ENCODE measurements at places on chromosomes 1 and 21. TPM values are rescaled to one million over a fixed set of nuclear protein-coding genes. Genes with fewer than 3 reads are reported as not detected.

Gene ITGB2
- 8.0 TPM for total RNA-seq

Gene AUNIP
- 1.1 TPM for total RNA-seq

Gene FCER1G
- 6.9 TPM for total RNA-seq

Gene SPRR1A
- not detected for total RNA-seq

Gene KDF1
- total RNA-seq: not detected

Gene IGFN1
- 1.2 TPM for total RNA-seq

Gene BACE2
- total RNA-seq: 43.2 TPM

Gene CD101
- total RNA-seq: 3.5 TPM

Gene KRTAP19-3
- not detected for total RNA-seq

Gene RGS1
- total RNA-seq: 3.0 TPM

GRCh38 chr21:14550135-14550534 is 4.0 kb upstream of the SAMSN1 start:
- no peak for DNase-seq

DNA sequence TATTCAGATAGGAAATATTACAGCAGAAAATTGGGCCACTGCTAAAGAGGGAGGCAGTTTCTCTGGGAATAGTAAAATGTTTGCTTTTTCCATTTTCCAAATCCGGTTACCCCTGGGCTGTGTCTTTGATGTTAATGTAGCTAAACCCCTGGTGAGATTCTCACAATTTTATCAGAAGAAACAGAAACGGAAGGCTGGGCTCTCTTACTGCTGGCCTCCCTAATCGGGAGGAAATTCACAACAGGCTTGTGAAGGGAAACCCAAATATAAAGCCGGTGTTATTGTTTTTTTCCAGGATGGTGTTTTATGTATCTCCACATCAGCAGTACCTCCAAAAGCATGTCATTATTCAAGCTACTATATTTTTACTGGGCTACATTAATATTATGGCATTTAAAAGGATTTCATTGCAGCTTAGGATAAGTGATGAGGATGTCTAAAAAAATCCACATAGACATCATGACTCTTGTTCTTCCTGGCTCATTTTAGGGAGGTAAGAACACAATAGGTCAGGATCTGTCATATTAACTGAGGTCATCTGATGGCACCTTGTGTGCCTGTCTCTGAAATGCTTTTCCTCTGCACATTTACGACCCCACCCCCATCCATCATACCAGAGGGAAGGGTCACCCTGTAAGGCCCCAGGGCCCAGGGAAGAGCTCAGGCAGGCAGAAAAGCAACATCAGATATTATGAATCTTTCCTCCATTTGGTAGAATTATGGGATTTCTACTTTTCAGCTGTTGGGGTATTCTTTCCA is 158.7 kb downstream of the DSCAM start:
- no peak for DNase-seq

DNA sequence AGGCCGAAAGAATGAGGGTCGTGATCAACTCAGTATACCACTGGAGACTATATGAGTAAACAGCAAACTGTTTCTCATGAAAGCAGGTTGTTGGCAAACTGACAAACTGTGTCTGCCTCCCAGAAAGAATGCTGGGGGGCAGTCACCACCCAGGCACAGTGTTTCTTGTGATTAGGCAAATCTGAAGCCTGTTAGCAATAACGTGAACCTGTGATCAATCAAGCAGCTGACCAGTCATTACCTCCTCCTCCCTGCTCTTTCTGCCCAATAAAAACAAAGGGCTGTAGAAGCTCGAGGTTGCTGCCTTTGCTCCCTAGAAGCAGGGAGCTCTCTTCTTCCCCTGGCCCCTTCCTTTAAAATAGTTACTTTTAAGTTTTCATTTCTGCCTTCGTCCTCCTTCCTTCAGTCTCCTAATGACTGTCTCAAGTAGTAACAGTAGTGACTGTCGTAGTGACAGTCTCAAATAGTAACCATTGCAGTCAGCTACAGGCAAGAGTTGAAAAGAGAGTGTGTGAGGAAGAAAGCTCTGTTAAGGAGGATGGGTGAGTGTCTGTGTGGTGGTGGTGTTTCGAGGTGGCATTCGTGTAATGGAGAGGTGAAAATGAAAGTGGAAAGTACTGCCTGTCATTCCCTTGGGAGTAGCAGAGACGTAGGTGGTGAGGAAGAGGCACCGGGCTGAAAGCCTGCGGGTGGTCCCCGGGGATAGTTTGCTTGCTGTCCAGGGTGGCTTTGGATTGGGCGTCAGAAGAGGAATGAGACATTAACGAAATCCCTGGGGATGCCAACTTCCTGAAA is 14.5 kb downstream of the HHAT start:
- no peak for DNase-seq

- DNase-seq: peak; percentile 54
Measured at GRCh38 chr1:22500471-22500870, 48.8 kb downstream of the ZBTB40 start.

DNA sequence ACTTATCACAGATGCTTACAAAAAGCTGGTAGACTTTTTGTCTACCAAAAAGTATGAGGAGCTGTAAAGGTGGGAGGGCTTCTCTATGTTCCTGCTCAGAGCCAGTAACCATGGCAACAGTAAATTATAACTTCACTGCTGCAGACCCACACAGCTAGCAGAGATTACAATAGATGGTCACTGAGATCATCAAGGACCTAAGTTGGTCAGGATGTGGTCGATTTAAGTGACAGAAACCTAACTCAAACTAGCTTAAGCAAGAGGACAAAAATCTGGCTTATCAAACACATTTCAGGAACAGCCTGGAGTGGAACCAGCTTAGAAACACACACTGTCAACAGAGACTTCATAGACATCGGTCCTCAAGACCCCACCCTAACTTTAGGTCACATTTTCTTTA is 113.4 kb upstream of the ATP1A1 start:
- DNase-seq: no peak

- peak; percentile 91 for DNase-seq
Measured at GRCh38 chr1:41399145-41399795, 38.0 kb downstream of the FOXO6 start.

DNA sequence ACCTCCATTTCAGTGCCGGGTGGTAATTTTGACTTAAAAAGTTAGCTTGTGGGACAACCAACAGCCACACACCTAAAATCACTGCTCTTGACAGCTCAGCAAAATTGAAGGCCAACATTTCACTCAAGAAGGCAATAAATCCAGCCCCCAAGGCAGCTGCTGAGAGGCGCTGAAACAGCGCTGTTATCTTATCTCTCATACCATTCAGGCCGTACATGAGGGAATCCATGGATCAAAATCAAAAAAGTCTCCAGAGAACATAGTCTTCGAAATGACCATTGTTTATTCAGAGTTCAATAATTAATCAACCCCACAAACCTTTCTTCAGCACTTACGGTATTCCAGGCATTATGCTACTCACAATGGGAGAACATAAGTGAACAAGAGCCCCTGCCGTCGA is 38.5 kb downstream of the ZBTB18 start:
- no peak for DNase-seq

GRCh38 chr21:33712022-33712803 is 69.9 kb downstream of the ITSN1 start:
- DNase-seq: no peak

GRCh38 chr1:78071696-78072095 is 25.9 kb downstream of the GIPC2 start:
- no peak for DNase-seq

DNA sequence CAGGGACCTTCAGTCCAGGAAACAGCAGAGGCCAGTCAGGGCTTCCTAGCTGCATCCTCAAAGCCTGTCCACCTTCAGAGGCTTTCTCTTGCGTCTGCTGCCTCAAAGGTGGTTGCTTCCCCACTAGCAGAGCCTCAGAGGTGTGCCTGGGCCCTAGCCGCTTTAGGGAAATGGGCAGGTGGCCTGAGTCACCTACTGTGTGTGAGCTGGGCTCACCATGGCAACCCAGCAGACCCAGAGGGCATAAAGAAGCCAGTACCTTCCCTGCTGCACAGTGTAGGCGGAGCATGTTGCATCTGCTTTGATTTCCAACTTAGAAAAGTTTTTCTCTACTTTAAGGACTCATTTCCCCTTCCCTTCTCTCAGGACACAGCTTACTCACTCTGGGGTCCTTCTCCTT is 12.5 kb downstream of the SLC9A1 start:
- DNase-seq: no peak

GRCh38 chr1:14954210-14954609 is 199.3 kb upstream of the TMEM51 start:
- DNase-seq: no peak

DNA sequence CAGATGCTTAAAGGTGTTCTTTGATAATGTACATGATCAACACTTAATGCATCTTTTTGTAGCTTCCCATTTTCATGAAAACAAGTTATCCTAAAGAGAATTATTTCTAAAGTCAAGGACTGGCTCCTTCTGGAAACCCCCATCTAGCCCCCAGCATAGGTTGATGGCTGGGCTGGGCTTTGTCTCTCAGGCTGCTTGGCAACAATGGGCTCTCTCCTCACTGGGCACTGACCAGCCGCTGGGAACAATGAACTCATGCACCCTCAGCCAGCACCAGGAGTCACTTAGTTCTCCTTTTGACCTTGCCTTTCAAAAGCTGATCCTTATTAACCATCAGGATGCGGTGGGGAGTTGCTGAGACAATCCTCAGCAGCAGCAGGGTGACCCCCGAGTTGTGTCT is 293.0 kb upstream of the PLXNA2 start:
- no peak for DNase-seq

DNA sequence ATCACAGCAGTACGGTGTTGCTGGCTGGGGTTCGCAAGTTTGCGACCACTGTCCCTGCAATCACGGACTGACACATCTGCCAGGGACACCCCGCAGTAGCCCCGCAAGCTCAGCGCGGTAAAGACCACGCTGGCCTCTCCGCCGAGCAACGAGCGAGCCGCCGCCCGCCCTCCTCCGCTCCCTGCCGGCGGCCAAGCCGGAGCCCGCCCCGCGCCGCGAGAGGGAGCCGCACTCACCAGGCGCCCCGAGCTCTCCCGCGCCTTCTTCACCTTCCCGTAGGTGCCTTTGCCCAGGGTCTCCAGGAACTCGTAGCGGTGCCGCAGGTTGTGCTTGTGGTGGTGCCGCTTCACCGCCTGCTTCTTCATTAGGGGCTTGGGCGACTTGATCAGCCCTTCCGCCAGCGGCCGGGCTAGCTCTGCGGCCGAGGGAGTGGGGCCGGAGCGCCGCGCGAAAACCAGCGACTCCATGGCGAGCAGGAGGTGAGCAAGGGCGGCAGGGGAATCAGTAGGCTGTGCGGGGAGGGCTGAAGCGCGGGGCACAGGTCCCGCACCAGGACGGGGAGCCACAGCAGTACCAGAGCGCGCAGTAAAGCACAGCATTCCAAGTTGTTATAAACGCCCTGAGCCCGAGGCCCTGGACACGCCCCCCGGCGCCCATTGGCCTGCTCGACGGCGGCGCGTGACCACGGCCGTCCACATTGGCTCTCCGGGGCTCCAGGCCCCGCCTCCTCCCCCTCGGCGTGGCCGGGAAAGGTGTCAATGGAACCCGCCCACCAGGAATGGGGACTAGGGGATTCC is at the start of gene NUAK2:
TSS of gene NUAK2 (minus strand) at position 584 of the 797 bp plus-strand sequence. CDS start at position 467, 117 bp downstream.
- DNase-seq: peak; percentile 88

- DNase-seq: peak; percentile 86
Measured at GRCh38 chr1:8284127-8284526, 33.8 kb upstream of the SLC45A1 start.

DNA sequence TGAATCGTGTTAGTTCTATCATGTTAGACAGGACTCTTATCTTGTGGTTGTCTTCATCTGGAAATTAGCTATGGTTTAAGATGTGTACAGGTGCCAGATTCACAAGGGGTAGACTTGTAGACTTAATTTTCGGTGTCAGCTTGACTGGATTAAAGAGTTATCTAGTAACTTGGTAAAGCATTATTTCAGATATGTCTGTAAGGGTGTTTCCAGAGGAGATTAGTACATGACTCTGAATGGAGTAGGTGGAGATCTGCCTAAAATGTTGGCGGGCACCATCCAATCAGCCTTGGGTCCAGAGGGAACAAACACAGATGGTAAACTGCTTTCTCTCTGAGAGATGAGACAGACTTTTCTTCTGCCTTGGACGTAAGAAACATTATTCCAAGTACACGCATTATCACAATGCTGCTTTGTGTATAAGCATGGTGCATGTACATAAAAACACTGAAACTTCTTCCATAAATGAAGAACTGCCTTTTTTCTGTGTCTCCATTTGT is 434.6 kb downstream of the SMYD3 start:
- DNase-seq: peak; percentile 10

DNA sequence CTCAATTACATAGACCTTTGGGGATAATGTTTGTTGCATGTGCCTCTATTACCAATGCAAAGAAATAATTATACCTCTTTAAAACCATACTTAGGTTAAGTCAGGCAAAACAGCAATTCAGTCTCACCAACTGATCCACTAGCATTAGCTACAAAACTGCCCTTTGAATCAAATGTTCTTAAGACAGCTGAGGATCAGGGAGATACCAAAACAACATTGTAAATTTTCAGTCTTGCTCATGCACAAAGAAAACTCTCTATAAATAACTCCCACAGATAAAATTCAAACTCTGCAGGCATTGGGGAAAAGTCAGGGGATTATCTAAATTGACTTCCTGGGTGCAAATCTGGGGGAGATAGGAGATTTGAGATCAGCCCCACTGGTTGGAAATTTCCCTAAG is 100.9 kb upstream of the DPT start:
- DNase-seq: no peak

DNA sequence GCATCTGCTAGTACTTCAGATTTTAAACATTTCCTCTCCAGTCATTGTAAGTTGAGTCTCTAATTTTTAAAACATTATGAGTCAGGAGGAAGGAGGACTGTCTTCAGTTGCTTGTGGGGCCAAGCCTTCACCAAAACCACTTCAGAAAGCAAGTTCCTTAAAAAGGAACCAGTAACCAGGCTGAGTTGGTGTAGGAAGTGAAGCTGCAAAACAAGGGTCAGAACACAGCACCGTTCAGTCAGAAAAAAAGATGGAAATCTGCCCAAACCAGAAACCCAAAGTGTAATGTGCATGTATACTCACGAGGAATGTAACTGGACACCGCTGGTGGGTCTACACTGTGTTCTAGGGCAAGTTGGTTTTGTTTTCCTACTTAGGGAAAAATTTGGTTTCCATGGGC is 402.1 kb downstream of the SETD4 start:
- DNase-seq: peak; percentile 51

- DNase-seq: no peak
Measured at GRCh38 chr1:187844313-187844712, 1015.6 kb downstream of the PLA2G4A start.

DNA sequence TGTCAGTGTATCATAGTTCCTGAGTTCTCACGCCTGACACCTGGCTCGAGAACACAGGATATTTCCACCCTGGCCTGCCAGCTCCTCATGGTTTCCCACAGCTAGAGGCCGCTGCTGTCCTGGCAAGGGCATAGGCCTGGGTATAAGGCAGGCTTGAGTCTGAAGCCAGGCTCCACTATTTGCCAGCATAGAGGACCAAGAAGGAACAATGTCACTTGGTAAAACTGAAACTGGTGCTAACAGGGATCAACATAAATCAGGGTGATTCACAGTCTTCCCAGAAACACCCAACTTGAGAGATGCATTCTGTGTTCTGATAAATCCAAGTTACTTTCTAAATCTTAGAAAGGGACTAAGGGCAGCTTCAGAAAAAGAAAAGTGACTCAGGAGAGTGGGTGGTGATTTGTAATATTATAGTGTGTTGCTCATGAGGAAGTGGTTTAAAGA is 6.9 kb upstream of the S100A2 start:
- peak; percentile 78 for DNase-seq

GRCh38 chr1:203549309-203549708 is 55.4 kb downstream of the OPTC start:
- no peak for DNase-seq

- DNase-seq: peak; percentile 80
Measured at GRCh38 chr1:20358761-20359263, 68.1 kb downstream of the VWA5B1 start.

- no peak for DNase-seq
Measured at GRCh38 chr1:60821156-60821555, 261.2 kb upstream of the NFIA start.

- no peak for DNase-seq
Measured at GRCh38 chr1:201399352-201400126, 415 bp upstream of the LAD1 start.

Measured in muscle of leg (tissue), 16 donors.